ENCODE measurements at places on chromosomes 16 and 17.
A peak's percentile ranks its signal among the peaks of the same experiment; 100 is the strongest.

DNA sequence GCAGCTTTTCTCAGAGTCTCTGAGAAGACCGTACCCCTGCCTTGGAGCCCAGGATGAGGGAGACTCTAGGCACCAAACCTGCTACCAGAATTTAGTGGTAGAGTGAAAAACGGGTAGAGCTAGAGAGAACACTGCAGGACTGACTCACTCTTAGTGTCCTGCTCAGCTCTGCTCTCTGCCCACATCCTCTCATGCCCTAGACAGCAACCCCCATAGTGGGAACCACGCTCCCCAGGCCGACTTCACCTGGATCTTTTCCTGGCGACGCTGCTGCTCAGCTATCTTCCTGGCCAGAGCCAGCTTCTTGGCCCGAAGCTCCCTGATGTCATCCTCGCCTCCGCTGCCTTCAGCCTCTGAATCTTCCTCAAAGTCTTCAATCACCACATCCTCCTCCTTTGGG lies 26.7 kb downstream of the HIC1 start:
- DNase-seq, result no peak

- DNase-seq, result no peak
These were observed 93.1 kb downstream of the CNTNAP4 start for GRCh38 chr16:76370344-76370743.

- no peak for DNase-seq
These were observed 14.6 kb upstream of the DHX8 start for GRCh38 chr17:43469145-43469544.

GRCh38 chr17:57104461-57105175 lies 19.6 kb downstream of the AKAP1 start:
- DNase-seq, result no peak

DNA sequence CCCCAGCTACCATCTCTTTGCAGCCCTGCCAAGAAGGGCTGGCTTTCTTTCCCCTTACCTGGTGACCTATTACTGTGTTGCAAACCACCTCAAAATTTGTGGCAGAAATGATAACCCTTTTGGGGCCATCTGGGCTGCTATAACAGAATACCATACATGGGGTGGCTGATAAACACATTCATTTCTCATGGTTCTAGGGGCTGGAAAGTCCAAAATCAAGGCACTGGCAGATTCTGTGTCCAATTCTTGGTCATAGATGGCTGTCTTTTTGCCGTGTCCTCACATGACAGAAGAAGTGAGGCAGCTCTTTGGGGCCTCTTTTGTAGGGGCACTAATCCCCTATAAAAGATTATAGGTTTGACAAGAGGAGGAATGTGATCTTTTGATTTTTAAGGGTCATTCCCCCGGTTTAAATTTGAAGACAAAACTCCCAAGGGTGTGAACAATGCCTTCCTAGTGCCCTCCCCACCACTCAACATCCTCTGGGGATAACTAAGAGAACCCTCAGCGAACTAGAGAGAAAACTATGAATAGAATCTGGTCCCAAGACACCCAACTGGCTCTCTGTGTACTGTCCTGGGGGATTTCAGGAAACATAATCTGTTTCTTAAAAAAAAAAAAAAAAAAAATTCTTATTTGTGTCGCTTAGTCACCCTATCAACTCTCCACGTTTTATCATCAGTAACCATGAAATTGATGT lies 1.7 kb upstream of the METTL22 start:
- DNase-seq, result no peak

- no peak for DNase-seq
These were observed 221.2 kb downstream of the CDH13 start for GRCh38 chr16:82848013-82848412.

DNA sequence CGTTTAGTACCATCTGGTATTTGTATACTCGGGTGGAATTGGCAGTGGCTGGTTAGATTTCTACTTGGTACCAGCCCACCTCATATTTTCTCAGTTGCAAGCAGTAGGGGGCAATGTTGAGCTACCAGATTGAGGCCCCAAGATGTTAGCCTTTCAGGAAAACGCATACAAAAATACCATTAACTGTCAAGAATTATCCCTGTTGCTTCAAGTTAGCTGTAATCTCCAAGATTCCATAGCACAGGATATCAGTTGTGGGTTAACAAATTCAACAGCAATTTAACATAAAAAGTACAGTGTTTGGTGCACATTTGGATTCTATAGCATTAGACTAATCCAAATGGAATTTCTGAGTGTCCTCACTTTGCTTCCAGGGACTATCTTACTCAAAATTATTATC lies 188.2 kb downstream of the FTO start:
- DNase-seq, result peak; percentile 86

DNA sequence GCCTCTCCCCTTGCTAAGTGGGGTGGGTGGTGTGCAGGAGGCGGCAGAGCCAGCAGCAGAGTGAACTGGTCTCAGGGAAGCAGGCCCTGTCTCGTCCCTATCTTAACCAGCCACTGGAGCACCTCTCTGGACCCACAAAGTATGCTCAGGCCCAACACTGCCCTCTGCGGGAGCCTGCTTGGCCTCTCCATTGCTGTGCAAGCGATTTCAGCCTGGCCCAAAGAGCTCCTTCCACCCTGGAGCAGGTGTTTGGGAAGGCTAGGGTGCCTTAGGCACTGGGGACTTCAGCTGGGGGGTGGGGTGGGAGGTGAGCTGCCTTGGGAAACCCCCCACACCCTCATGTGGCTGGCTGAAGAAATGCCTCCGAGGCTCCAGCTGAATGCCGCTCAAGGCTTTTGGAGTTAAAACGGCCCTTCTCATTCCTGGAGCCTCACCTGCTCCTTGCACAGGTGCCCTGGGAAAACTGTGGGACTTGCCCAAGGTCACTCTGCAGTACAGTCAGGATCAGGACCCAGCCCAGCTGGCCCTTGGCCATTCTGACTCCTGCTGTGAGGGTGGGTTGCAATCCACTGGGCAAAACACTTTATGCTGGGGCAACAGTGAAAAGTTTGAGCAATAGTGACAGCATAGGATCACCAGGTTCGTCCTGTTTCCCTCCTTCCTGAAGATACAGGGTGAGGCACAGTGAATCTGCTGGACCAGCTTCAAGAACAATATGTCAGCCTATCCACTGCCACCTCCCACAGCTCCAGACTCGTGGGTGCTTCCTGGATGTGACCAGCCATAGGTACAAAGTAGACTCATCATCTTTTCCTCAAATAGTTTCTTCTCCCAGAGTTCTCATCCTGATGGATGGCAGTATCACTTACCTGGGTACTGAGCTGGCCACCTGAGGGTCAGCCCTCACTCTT lies 5.9 kb upstream of the UBE2O start:
- no peak for DNase-seq

DNA sequence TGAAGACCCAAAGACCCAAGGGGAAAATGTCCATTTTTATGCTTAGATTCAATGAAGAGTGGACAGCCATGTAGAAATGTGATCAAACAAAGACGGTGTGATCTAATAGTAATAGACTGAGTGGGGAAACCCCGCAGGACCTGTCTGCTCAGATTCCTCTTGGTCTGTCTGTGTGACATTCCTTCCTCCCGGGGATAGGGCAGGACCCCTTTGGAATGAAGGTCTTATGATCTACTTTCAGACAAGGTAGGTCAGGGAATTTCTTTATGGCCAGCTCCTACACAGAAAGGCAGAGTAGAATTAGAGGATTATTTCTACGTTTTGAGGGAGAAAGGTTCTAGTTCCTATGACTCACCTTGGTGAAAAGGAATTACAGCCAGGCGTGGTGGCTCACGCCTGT lies 267.6 kb downstream of the STX8 start:
- no peak for DNase-seq

DNA sequence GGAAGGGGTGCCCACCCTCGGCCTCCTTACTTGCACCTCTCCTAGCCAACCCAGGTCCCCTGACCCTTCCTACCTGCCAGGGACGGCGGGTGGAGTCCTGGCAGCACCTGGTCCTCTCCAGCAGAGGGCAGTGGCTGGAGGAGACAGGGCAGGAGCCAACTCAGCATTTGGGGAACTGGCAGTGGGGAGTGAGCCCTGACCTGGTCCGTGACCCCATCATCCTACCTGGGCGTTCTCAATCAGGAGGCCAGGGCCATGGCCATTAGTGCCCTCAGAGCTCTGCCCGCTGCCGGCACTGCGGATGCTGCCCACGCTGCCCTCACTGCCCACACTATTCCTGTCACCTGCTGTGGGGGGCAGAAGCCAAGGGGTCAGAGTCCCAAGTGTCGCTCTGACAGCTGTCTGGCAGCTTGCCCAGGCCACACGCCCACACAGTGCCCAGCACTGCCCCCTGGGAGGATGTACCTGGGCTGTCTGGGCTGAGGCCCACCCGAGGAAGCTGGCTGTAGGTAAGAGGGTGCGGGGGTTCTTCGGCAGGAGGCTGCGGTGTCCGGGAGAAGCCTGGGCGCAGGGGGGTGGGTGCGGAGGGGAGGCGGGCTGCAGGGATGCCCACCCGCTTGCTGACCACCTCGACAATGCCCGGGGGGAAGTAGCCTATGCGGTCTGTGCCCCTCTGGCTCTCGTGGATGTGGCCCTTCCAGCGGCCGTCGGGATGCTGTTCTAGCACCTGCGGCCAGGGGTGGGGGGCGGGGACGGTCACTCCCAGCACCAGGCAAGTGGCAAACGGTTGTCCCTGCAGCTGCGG lies 10.8 kb downstream of the CASKIN2 start:
- DNase-seq, result no peak

DNA sequence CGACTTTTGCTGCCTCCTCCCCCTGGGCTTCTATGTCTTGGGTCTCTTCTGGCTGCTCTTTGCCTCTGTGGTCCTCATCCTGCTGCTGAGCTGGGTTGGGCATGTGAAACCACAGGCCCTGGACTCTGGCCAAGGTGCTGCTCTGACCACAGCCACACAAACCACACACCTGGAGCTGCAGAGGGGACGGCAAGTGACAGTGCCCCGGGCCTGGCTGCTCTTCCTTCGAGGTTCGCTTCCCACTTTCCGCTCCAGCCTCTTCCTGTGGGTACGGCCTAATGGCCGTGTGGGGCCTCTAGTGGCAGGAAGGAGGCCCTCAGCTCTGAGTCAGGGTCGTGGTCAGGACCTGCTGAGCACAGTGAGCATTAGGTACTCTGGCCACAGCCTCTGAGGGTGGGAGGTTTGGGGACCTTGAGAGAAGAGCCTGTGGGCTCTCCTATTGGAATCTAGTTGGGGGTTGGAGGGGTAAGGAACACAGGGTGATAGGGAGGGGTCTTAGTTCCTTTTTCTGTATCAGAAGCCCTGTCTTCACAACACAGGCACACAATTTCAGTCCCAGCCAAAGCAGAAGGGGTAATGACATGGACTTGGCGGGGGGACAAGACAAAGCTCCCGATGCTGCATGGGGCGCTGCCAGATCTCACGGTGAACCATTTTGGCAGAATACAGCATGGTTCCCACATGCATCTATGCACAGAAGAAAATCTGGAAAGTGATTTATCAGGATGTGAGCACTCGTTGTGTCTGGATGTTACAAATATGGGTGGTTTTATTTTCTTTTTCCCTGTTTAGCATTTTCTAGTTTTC lies 2.3 kb downstream of the GP1BA start:
- no peak for DNase-seq

DNA sequence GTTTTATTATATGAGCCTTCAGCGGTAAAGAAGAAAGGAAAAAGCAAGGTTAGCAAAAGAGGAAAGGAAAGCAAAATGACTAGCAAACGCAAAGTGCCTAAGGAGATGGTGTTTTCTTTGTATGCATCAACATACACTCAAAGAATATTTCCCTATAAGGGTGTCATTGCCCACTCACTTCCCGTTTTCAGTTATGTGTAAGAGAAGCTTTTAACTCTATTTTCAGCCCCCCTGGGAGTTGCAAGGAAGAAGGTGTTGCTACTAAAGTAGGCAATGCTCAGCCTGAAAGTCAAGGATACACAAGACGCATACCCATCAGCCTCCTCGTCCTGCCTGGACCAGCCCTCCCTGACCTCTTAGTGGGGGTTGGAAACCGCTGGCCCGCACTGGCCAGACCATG lies 267.7 kb upstream of the ZFHX3 start:
- no peak for DNase-seq

DNA sequence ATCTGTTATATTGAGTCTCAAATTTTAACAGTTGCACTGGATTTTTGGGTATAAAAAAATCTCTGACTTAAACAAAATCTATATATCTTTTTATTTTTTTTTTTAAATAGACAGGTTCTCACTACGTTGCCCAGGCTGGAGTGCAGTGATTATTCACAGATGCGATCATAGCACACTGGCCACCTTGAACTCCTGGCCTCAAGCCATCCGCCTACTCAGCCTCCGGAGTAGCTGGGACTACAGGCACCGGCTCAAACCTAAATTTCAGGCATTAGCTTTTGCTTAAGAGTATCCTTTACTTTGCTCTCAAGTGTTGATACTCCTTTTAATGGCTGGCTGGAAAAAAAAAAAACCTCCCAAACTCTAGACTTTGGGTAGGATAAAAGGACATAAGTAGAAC lies 61.6 kb downstream of the RPGRIP1L start:
- DNase-seq, result no peak
